Renal pelvis (tissue), 12 donors: ENCODE measurements at places on chromosomes 7 and 10. TPM values are rescaled to one million over a fixed set of nuclear protein-coding genes. Genes with fewer than 3 reads are reported as not detected.

Gene FBXO24
- 2.6 TPM for polyA plus RNA-seq

Gene ITPRID1
- polyA plus RNA-seq: not detected

GRCh38 chr7:199483-200249, 7.3 kb downstream of the FAM20C start:
- DNase-seq: no peak

GRCh38 chr7:25855854-25856782, 295.9 kb upstream of the NFE2L3 start:
- no peak for DNase-seq

GRCh38 chr10:74507951-74508350, 318.4 kb upstream of the KAT6B start:
- DNase-seq: no peak
